ENCODE measurements at places on chromosomes 11 and 22. TPM values are rescaled to one million over a fixed set of nuclear protein-coding genes. Genes with fewer than 3 reads are reported as not detected.

The RAG2 gene
- not detected for total RNA-seq

The MRGPRE gene
- not detected for total RNA-seq

The APOBEC3H gene
- total RNA-seq, result not detected

The KREMEN1 gene
- 5.7 TPM for total RNA-seq

The ADM gene
- 103 TPM for total RNA-seq

The TIMP3 gene
- total RNA-seq, result 329 TPM

The KRTAP5-1 gene
- not detected for total RNA-seq

The OOSP2 gene
- total RNA-seq, result not detected

The VSIG2 gene
- not detected for total RNA-seq

The PIM3 gene
- 14.1 TPM for total RNA-seq

The SHISAL1 gene
- 11.4 TPM for total RNA-seq

The FOXRED2 gene
- 28.1 TPM for total RNA-seq

The OR5A2 gene
- under 0.01 TPM for total RNA-seq

The BIK gene
- total RNA-seq, result not detected

The SLC25A18 gene
- total RNA-seq, result not detected

The RFPL1 gene
- not detected for total RNA-seq

The EHF gene
- 0.18 TPM for total RNA-seq

The APOBEC3C gene
- total RNA-seq, result 5.2 TPM

The PIH1D2 gene
- 5.5 TPM for total RNA-seq

The OR5P2 gene
- not detected for total RNA-seq

The CHRM1 gene
- not detected for total RNA-seq

The PAX6 gene
- 0.63 TPM for total RNA-seq

The BATF2 gene
- total RNA-seq, result 0.25 TPM

The FOLR1 gene
- 0.18 TPM for total RNA-seq

The OR52I2 gene
- not detected for total RNA-seq

The SPA17 gene
- total RNA-seq, result 3.9 TPM

The SCN2B gene
- 0.33 TPM for total RNA-seq

The SEPTIN3 gene
- total RNA-seq, result not detected

The OR51I1 gene
- not detected for total RNA-seq

Data from fibroblast of the aortic adventitia (primary cell).